ENCODE measurements at places on chromosomes 12 and 14.

DNA sequence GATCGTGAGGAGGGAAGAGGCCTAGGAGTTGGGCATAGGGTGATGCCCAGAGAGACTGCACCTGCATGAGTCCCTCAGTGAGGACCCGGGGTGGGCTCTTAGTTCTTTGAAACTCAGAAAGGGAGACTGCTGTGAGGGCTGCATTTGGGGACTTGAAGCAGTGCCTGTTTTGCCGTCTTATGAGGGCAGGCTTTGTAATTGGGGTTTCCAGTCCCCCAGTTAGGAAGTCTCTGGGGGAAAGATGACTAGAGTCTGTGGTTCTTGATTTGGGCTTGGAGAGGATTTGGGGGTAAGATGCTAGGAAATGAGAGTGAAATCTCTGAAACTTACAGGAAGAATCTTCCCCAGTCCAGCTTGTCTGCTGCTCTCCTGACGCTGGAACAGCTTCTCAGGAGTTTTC lies 99.6 kb downstream of the ARF6 start:
- DNase-seq = no peak

DNA sequence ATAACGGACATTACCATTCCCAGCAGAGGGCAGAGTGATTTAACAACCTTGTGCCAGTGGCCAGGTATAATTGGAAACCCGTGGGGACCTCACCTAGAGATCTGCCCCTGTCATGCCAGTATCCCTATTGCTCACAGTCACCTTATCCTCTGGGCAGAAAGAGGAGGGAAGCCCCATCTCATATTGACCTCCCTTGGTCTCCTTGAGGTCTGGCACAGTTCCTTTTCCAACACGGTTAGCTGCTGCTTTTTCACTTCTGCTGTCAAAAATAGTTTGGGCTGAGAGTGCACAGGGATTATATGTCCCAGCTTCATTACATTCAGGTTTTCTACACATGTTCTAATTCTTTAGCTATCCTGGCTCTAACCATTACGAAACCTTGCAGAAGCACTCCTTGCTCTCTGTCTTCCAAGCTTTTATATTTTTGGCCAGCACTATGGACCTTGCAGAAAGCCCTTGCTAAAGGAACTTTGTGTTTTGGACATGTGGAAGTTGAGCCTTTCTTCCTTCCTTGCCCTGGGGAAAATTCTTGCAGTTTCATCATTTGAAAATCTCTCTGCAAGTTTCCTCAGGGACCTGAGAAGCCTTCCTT lies 111.7 kb upstream of the MIS18BP1 start:
- no peak for DNase-seq

DNA sequence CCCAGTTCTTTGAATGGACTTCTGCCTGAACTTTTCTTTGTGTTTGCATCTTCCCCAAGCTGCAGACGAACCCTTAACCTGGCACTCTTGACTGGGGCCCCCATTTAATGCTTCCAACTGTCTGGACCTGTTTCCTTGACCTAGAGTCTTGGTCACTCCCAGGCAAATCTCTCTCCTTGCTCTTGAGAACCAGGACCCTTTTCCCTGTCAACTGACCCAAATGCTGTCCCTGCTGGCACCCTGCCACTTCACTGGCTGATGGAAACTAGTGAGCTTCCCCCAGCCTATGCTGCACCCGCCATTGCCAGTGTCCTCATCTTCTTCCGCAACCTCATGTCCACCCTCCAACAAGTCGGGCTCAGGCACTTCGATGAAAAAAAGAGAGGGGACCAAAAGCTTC lies 79.5 kb downstream of the PRIMA1 start:
- no peak for DNase-seq

DNA sequence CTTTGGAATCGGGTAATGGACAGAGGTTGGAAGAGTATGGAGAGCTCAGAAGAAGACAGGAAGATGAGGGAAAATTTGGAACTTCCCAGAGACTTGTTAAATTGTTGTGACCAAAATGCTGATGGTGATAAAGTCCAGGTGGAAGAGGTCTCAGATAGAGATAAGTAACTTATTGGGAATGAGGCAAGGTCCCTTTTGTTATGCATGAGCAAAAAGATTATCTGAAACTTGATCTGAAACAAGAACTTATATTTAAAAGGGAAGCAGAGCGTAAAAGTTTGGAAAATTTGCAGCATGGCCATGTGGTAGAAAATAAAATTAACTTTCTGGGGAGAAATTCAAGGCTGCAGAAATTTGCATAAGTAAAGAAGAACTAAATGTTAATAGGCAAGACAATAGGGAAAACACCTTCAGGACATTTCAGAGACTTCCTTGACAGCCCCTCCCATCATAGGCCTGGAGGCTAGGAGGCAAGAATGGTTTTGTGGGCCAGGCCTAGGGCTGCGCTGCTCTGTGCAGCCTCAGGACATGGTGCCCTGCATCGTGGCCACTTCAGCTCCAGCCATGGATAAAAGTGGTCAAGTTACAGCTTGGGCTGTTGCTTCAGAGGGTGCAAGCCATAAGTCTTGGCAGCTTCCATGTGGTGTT lies 425.7 kb upstream of the PRICKLE1 start:
- DNase-seq = no peak

- no peak for DNase-seq
Observed at GRCh38 chr12:65662590-65662989, 161.7 kb upstream of the HMGA2 start.

- no peak for DNase-seq
Observed at GRCh38 chr12:44225149-44225510, 389.2 kb downstream of the TMEM117 start.
